ENCODE measurements at places on chromosomes 11 and 22. TPM values are rescaled to one million over a fixed set of nuclear protein-coding genes. Genes with fewer than 3 reads are reported as not detected.

DNA sequence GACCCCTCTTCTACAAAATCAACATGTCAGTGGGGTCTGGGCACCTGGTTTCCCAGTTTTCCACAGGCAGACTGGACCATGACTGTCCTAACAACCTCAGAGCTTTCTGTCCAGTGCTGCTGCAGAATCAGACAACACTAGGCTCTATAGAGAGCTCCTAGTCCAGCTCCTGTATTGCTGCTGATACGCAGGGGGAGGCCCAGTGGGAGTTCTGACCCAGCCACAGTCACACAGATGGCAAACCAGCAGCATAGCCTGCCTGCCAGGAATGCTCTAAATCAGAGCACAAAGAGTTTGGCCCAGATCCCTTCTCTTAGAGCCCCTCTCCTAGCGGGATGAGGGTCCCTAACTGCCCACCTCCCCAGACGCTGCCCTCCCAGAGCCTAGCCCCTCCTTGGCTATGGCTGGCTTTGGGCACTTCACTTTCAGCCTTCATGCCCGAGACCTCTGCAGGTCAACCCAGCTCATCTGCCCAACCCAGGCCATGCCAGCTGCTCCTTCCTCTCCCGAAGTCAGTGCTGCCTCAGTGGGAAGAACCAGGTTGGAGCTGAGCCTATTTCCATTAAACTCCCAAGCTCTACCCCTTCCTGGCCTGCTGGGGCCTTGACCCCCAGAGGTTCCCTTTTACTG, 15.8 kb upstream of the SLCO2B1 start:
- no peak overlapping the region for H3K4me3 ChIP-seq
- no peak for DNase-seq
- H3K27ac ChIP-seq, result no peak overlapping the region
- no peaks in the 10 kb centered on the region for H3K27me3 ChIP-seq
- no peaks in the 10 kb centered on the region for H3K36me3 ChIP-seq
- no peaks in the 10 kb centered on the region for H3K4me1 ChIP-seq

The SAA2 gene
- 0.62 TPM for total RNA-seq

DNA sequence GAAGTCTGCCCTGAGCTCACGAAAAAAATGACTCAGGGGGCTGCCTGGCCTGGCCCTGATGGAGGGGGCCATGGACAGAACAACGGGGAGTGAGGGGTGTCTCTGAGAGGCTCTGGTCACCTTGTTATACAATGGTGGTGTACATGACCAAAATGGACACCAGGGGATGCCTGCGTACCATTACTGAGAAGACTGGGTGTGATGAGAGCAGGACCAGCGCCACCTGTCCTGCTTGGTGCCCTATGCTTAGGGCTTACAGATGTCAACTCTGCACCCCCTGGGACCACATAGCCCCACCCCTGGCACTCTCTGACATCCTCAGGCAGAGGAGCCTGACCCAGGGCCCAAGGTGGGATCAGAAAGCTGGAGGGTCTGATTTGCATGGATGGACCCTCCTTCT, 104.8 kb downstream of the ZNF280B start:
- H3K27me3 ChIP-seq, result peaks cover 3% of the 10 kb centered on the region
- H3K4me1 ChIP-seq, result no peaks in the 10 kb centered on the region
- H3K4me3 ChIP-seq, result no peak overlapping the region

The KDM4E gene
- total RNA-seq, result not detected

The UBQLNL gene
- 0.32 TPM for total RNA-seq

GRCh38 chr22:36658900-36659299, 44.7 kb downstream of the CACNG2 start:
- no peak overlapping the region for H3K4me3 ChIP-seq
- DNase-seq, result no peak
- H3K36me3 ChIP-seq, result no peaks in the 10 kb centered on the region
- H3K4me1 ChIP-seq, result no peaks in the 10 kb centered on the region
- peaks cover 2% of the 10 kb centered on the region for H3K27me3 ChIP-seq
- H3K27ac ChIP-seq, result no peak overlapping the region

The VPREB1 gene
- total RNA-seq, result not detected

- H3K27ac ChIP-seq, result no peak overlapping the region
- H3K27me3 ChIP-seq, result no peaks in the 10 kb centered on the region
- no peak for DNase-seq
- H3K4me3 ChIP-seq, result no peak overlapping the region
- no peaks in the 10 kb centered on the region for H3K36me3 ChIP-seq
Observed at GRCh38 chr22:49290711-49291110, 537.0 kb downstream of the BRD1 start.
